Fibroblast of skin of left quadriceps (primary cell): ENCODE measurements at places on chromosomes 5 and 9.
A peak's percentile ranks its signal among the peaks of the same experiment; 100 is the strongest.

GRCh38 chr5:125891061-125891725 is 532.0 kb upstream of the GRAMD2B start:
- no peak for DNase-seq

DNA sequence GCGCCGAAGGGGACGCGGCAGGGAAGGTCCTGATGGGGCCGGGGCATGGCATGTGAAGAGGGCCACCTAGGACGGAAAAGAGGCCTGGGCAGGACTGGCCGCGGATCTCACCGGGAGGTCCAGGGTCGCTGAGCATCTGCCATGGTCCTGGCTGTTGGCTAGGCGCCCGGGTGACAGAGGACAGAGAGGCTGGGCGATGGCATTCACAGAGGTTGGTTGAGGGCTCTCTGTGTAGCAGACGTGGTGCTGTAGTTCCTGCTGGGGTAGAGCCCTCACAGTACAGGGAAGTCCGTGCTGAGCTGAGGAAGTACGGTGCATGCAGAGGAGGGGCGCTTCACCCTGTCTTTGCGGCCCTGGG is 427 bp downstream of the PCYOX1L start:
- no peak for DNase-seq

- no peak for DNase-seq
Observed at GRCh38 chr9:13264788-13265187, 14.7 kb downstream of the MPDZ start.

- peak; percentile 58 for DNase-seq
Observed at GRCh38 chr5:104297076-104297475, 734.5 kb upstream of the NUDT12 start.

DNA sequence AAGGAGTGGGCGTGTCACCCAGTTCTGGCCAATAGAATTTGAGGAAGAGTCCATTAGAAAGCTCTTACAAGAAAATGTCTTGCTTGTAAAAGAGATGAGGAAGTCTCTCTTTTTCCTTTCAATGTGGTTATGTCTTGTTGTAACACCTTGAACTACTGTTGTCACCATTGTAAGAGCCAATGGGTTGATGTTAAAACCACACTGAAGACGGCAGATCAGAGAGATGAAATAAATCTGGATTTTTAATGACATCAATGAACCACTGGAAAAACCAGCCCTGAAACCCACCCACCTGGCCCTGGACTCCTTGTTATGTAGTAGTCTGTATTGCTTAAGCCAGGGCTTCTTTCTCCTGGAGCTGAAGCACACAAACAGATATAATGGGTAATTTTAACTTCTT is 83.8 kb upstream of the ERCC6L2 start:
- DNase-seq = no peak

- DNase-seq = no peak
Observed at GRCh38 chr9:35195683-35196082, 33.9 kb downstream of the UNC13B start.

GRCh38 chr5:95549030-95549429 is 5.7 kb downstream of the SKIC3 start:
- DNase-seq = no peak

DNA sequence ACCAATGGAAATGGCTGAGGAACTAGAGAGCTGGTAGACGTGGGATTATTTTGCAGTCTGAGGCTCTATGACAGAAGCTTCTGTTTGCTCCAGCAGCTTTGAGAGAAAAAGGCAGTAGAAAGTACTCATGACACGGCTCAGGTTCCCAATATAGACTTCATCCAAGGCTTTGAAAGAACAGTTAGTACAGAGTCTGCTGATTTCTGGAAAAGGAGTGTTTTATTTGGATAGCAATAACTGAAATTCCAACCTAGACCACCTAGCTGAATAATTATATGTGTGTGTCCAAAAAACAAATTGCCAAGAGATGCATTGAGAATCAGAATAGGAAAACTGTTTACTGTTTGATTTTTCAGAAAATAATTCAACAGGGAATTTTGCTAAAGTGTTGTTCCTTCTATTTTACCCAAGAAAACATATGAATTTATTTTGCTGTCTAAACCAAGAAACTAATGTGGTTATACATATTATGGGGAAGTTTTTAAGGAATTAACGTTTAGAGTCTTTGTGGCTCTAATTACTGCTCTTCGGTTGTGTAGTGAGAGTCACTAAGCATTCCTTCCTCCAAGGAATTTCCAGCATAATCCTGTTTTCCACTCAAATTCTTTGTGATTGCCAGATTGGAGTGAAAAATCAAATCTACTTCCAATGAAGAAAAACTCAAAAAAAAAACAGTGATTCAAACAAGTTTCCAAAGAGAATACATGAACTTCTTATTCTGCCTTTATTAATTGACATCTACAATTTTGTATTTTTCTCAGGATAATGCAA is 18.1 kb upstream of the MTX3 start:
- no peak for DNase-seq

DNA sequence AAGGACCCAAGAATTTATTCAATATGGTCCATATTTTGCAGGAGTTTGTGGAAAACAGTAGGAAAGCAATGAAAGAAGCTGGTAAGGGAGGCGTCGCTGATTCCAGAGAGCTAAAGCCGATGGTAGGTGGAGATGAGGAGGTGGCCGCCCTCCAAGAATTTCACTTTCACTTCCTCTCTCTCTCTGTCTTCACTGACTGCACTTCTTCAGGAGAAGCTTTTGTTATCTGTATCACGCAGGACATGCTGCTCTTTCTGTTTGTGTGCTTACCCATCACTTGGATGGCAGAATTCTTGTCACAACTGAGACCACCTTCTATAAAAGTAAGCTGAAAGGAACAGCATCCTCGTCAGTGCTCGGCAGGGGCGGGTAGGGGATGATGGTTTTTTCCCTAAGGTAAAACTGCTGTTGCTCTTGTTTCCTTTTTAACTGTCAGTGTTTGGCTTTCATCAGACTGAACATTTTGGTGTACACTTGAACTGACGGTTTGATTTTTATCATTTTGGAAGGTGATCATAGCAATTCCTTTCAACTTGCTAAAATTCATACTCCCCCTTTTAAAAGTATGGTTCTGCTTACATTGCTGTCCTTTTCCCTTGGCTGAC is 62.4 kb upstream of the FSD1L start:
- DNase-seq = no peak

DNA sequence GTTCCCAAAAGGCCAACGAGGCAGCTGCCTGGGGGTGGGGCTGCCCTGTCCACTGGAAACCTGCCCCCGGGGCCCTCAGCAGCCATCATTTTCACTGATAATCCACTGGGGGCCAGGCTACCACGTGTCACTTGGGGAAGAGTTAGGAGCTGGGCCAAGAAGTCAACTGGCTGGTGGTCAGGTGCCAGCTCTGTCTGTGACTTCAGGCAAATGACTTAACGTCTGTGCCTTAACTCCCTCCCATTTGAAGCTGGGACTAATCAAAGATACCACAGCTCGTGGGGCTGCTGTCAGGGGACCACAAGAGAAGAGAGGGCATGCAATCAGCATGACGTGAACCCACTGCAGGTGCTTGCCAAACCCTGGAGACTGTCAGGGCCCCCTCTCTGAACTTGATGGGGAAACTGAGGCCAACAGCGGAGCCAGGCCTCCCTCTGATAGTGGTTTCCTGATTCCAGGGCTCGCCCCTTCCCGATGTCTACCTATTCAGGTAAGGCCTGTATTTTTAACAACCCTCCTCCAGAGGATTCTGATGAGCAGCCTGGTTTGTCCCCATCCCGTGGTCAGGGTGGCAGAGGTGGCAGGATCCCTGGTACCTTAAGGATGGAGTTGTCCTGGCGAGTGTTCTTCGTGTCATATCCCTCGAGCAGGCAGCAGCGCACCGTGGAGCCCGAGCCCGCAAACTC is 12.3 kb upstream of the DPM2 start:
- no peak for DNase-seq

DNA sequence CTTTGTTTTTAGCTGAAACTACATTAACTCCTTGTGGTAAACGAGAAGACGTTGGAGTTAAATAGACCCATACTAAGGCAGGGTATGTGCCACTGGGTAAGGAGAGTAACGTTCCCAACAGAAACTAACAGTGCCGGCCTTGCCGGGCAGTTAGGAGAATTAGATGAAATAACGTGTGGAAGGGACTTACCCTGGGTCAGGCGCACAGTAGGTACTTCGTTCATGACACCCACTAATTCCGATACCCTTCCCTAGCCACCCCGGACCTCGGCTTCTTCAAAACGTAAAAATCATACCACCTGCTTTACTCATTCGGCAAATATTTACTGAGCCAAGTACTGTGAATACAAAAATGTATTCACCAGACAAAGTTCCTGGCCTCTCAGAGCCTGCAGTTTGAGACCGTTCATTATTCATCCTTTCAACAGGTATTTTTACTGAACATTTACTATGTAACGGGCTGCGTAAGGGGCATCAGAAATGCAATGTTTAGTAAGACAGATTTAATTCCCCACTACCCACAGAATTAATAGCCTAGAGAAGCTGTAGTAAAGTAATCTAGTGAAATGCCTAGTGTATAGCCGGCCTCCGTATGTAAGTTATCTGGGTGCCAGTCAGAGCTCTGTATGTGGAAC is 3.2 kb upstream of the SMIM23 start:
- DNase-seq = no peak

- DNase-seq = no peak
Observed at GRCh38 chr9:130107955-130108354, 54.2 kb downstream of the GPR107 start.

GRCh38 chr5:123721675-123722276 is 209.8 kb downstream of the CSNK1G3 start:
- no peak for DNase-seq

DNA sequence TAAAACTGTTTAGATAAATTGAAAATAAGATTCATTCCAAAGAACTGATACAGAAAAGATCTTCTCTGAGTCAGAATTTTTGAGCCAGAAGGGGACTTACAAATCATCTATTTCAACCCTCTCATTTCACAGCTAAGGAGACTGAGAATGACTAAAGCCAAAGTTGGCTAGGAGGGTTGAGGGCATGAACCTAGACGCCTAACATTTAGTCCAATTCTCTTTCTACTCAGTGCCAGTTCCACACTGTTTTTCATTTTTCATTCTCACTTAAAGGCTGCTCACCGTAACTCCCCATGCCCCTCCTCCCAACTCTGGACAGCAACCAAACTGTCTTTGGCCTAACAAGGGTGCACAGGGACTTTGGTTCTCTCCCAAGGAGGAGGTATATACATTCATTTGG is 364.0 kb downstream of the NDUFS4 start:
- DNase-seq = no peak

- no peak for DNase-seq
Observed at GRCh38 chr5:119322948-119323537, 32.8 kb upstream of the TNFAIP8 start.

GRCh38 chr5:172868924-172869591 is 35.0 kb downstream of the ERGIC1 start:
- DNase-seq = peak; percentile 58

DNA sequence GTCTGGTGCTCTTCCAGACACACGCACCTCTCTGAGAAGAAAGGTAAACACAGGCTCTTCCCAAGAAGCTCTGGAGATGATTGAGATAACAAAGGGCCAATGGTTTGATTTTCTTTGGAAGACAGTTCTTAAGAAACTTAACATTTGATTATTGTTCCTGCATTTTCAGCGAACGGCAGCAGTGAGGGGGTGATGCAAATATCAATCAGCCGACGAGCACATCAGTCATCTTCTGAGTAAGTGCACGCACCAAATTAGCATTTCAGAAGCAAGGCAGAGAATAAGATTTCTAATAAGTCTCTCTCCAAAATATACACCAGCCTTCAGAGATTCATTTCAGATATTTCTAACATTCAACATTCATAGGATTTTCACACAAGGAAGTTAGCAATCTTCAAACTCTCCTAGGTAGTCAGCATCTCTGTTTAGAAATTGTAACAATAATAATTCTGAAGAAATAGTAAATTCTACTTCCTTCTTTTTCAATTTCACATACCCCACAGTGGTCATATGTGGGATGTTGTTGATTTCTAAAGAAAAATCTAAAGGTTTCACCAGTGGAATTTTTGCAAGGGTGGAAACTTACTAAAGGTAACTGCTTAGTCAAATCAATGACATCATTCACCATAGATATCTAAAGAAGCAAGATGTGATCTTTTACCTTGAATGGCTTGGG is 250.3 kb downstream of the SEC61B start:
- no peak for DNase-seq
